ENCODE measurements at places on chromosomes 12 and 14. TPM values are rescaled to one million over a fixed set of nuclear protein-coding genes. Genes with fewer than 3 reads are reported as not detected.

Gene KRT74
- 0.33 TPM for total RNA-seq

Gene CCDC175
- total RNA-seq, result not detected

Gene BCAT1
- total RNA-seq, result 25.0 TPM

Gene CACNA1C
- total RNA-seq, result not detected

Gene DNAJC22
- total RNA-seq, result 0.35 TPM

Gene SMIM41
- not detected for total RNA-seq

Gene PLEKHH1
- 6.3 TPM for total RNA-seq

Gene ZC3H10
- total RNA-seq, result 2.2 TPM

Gene ADAMTS20
- total RNA-seq, result not detected

Gene KRAS
- 14.8 TPM for total RNA-seq

Gene SYNDIG1L
- not detected for total RNA-seq

Gene TEAD4
- total RNA-seq, result 19.9 TPM

Gene CEP170B
- 35.4 TPM for total RNA-seq

Gene RHOJ
- 0.21 TPM for total RNA-seq

Gene TAS2R13
- total RNA-seq, result not detected

Gene KLHDC2
- total RNA-seq, result 20.6 TPM

Gene ACVRL1
- total RNA-seq, result 0.35 TPM

Gene KRT86
- total RNA-seq, result not detected

Gene ADCY4
- total RNA-seq, result 1.6 TPM

Gene GPRC5D
- not detected for total RNA-seq

Gene ANO2
- total RNA-seq, result not detected

Gene CHFR
- total RNA-seq, result 28.4 TPM

Gene HCAR1
- total RNA-seq, result 0.21 TPM

Gene MORN3
- total RNA-seq, result not detected

Gene REP15
- total RNA-seq, result 0.78 TPM

Gene TRPV4
- 5.1 TPM for total RNA-seq

Gene BHLHE41
- 0.35 TPM for total RNA-seq

Gene GALNT6
- 42.5 TPM for total RNA-seq

Gene ZC2HC1C
- 0.56 TPM for total RNA-seq

Gene IL26
- not detected for total RNA-seq

Gene GLIPR1L2
- total RNA-seq, result 0.56 TPM

Gene HIF1A
- 301 TPM for total RNA-seq

Gene SMAGP
- total RNA-seq, result 63.3 TPM

Gene DTX1
- total RNA-seq, result not detected

Gene NOXRED1
- not detected for total RNA-seq

Gene PTPN6
- total RNA-seq, result 21.0 TPM

Gene BRF1
- 20.2 TPM for total RNA-seq

Gene DHRS2
- total RNA-seq, result 0.21 TPM

Gene RNF212B
- total RNA-seq, result not detected

Gene AQP2
- not detected for total RNA-seq

Gene TROAP
- 15.6 TPM for total RNA-seq

Gene TAMALIN
- total RNA-seq, result 0.07 TPM

Gene ZNF605
- total RNA-seq, result 4.4 TPM
